Caco-2 (cell line): ENCODE measurements at places on chromosomes 11 and 22. TPM values are rescaled to one million over a fixed set of nuclear protein-coding genes. Genes with fewer than 3 reads are reported as not detected.

Gene KCNK7
- total RNA-seq: 0.39 and 0.49 TPM in 2 replicates

DNA sequence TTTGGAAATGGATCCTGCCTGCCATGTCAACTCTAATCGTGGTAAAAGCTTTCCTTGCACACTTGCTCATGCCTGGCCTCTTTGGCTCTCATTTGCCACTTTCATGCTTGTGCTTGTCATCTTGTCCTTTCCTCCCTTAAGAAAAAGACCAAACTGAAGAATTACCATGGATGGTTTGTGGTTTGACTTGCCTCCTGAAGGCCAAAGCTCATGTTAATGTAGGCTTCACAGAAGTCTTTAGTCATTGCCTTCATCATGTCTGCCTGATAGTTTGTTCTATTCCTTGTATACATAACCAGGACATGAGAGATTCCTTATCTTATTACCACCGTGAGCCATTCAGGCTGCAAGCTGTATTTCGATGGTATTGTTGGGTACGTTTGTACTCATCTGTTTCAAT lies 17.3 kb downstream of the TEAD1 start:
- H3K27ac ChIP-seq: no peak overlapping the region
- no peak overlapping the region for H3K4me3 ChIP-seq
- H3K36me3 ChIP-seq: no peaks in the 10 kb centered on the region
- no peaks in the 10 kb centered on the region for H3K27me3 ChIP-seq

- H3K4me1 ChIP-seq: peaks cover 3% of the 10 kb centered on the region
- H3K4me3 ChIP-seq: no peak overlapping the region
- H3K27me3 ChIP-seq: no peaks in the 10 kb centered on the region
- H3K36me3 ChIP-seq: no peaks in the 10 kb centered on the region
- DNase-seq: no peak
- no peak overlapping the region for H3K27ac ChIP-seq
Measured at GRCh38 chr11:65219930-65220213, 38.1 kb downstream of the CAPN1 start.

- peaks cover 19% of the 10 kb centered on the region for H3K36me3 ChIP-seq
- DNase-seq: no peak
- H3K4me1 ChIP-seq: no peaks in the 10 kb centered on the region
- peak overlapping the region; percentile 65 for H3K27ac ChIP-seq
- no peaks in the 10 kb centered on the region for H3K27me3 ChIP-seq
Measured at GRCh38 chr11:68446046-68446725, 14.4 kb upstream of the PPP6R3 start.

- no peaks in the 10 kb centered on the region; the same call in none of the 2 replicates for H3K36me3 ChIP-seq
- peaks cover 3% of the 10 kb centered on the region for H3K4me1 ChIP-seq
- H3K27ac ChIP-seq: no peak overlapping the region
- H3K4me3 ChIP-seq: no peak overlapping the region
Measured at GRCh38 chr11:1528710-1529109, 42.1 kb upstream of the MOB2 start.

GRCh38 chr22:24871611-24872205 lies 65.7 kb downstream of the SGSM1 start:
- H3K27ac ChIP-seq: no peak overlapping the region
- H3K4me1 ChIP-seq: no peaks in the 10 kb centered on the region
- no peak overlapping the region for H3K4me3 ChIP-seq

DNA sequence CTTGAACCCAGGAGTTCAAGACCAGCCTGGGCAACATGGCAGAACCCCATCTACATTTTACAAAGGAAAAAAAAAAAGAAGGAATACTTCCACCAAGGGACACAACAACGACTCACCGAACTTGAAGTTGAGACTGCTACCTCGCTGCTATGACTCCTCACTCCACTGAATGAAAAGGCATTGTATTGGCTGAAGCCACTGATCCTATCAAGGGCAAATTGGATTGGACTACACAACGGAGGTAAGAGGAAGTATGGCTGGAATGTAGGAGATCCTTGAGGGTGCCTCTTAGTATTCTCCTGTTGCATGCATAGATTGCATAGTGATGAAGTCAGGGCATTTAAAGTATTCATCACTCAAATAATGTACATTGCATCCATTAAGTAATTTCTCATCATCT lies 97.9 kb downstream of the CWF19L2 start:
- no peak for DNase-seq
- H3K4me3 ChIP-seq: no peak overlapping the region
- no peaks in the 10 kb centered on the region for H3K4me1 ChIP-seq
- H3K27me3 ChIP-seq: no peaks in the 10 kb centered on the region
- H3K27ac ChIP-seq: no peak overlapping the region
- 0 out of 2 replicates have a peak, but pooled peaks cover 2% of the 10 kb centered on the region for H3K36me3 ChIP-seq

DNA sequence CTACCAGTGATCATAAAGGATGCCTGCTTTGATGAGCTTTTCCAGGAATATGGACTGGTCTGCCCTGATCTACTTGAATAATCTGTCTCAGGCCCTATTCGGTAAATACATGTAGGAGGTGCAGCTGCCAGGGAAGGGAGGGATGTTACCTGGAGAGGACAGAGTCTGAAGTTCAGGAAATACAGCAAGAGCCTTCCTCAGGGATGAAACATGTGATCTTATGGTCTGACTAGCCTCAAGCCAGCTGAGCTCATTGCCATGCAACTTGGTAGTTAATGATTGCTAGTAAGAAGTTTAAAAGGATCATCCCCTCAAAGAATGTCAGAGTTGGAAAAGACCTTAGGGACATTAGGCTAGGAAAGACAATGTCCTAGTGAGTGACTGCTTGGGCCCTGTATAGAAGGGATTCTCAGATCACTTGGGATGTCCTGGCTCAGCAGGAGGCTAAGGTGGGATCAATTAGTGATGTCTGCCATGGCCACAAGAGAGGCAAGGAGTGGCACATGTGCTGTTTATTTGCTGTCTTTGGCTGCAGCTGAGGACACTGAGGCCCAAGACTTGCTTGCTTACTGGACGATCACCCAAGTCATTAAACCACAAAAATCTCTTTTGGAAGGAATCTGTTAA lies 18.5 kb downstream of the PTPRJ start:
- H3K27ac ChIP-seq: peak overlapping the region; percentile 90
- peaks cover 42% of the 10 kb centered on the region for H3K4me1 ChIP-seq
- peak; percentile 89 for DNase-seq
- H3K4me3 ChIP-seq: no peak overlapping the region
- H3K27me3 ChIP-seq: no peaks in the 10 kb centered on the region
